ENCODE measurements at places on chromosomes 1 and 21.

- no peak for DNase-seq
Measured at GRCh38 chr1:114093624-114094362, 59.9 kb downstream of the SYT6 start.

DNA sequence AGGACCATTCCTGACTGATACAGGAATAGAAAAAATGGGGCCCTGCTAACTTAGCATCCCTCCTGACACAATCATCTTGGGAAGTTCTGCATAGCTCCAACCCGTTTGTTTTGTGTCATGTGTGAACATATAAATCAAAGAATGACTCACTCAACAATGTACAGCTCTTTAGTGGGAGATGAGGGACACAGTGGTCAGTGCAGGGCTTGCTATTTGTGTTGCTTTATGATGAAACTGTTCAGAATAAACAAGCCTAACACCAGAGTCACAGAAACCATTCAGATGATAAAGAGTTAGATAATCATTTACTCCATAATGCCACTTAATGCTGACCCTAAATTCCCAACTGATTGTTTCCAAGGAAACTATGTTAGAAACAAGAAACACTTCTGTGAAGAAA lies 154.2 kb upstream of the ZNHIT6 start:
- DNase-seq: no peak

DNA sequence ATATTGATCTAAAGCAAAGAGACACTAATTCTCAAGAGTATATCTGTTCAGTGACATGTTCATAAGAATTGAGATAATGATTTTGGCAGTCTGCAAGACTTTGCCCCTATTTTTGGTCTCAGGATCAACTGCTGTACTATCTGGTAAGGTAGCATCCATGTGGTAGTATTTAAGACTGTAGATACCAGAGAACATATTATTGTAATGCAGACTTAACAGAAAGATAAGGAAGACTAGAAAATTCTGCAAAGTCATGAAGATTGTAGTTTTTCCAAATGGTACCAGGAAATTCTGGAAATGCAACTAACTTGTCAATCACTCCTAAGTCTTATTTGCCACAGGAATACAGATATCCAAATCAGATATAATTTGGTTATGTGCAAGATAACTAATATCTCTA lies 35.1 kb downstream of the RNF2 start:
- no peak for DNase-seq

DNA sequence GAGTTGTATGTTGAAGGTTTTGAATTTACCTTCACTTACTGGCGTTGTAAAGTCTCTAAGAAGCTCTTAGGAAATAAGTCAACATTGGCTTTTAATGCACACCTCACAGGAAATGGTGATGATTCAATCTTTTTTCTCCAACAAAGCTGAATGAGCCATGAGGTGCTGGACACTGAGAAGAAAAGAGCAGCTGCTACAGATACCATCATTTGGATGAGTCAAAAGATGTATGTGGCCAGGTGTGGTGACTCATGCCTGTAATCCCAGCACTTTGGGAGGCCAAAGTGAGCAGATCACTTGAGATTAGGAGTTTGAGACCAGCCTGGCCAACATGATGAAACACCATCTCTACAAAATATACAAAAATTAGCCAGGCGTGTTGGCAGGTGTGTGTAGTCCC lies 3.3 kb upstream of the IL23R start:
- no peak for DNase-seq

- DNase-seq: no peak
Measured at GRCh38 chr1:23184212-23184934, 15.7 kb upstream of the LUZP1 start.

GRCh38 chr1:227777156-227777555 lies 38.3 kb upstream of the PRSS38 start:
- no peak for DNase-seq

DNA sequence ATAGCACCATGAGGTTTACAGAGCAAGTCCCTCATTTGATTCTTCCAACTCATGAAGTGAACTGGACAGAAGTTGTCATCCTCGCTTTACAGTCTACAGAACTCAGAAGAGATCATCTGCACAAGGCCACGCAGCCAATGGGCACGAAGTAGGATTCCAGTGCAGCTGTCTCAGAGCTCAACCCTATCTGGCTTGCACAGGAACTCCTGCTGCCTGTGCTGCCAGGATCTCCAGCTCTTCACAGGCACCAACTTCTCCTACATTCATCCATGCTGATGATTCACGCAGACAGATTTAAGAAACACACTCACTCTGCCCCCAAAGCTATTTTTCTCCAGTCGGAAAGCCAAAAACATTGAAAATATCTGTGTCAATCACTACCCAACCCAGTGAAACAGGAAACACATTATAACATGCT lies 157.0 kb downstream of the RERE start:
- no peak for DNase-seq

DNA sequence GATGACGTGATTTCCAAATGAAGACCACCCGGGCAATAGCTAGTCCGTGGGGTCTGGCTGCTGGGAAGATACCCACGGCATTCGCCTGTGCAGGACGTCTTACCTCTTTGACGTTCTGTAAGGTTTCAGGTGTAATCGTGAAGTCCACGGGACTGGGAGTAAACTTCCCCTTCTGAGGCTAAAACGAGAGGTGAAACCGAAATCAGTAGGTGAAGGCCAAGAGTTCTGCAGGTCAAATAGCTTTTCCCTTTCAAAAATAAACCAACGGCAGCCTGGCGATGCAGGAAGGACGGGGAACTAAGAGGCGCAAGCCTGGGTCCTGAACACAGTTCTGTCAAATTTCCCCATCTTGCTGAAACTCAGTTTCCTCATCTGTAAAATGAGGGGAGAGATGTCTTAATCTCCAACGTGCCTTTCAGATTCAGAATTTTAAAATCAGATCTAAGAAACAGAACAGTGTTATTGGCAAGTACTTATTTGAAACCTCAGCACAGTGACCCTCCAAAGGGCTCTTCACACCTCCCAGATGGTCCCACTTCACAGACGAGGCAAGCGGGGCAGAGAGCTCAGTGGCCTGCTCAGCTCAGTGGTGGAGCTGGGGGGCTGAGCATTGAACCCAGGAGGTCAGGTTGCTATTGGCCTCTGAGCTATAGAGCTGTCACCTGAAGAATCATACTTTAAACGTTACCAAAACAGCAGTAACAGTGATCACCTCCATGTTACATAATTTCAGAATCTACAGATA lies 34.7 kb downstream of the VPS26C start:
- DNase-seq: no peak
